ENCODE measurements at places on chromosomes 2 and 18. TPM values are rescaled to one million over a fixed set of nuclear protein-coding genes. Genes with fewer than 3 reads are reported as not detected.

The ANKRD29 gene
- total RNA-seq: 0.22 TPM

The NEU4 gene
- not detected for total RNA-seq

The GPR75 gene
- total RNA-seq: 4.9 TPM

The EDAR gene
- not detected for total RNA-seq

The PJVK gene
- 1.5 TPM for total RNA-seq

The LIMS4 gene
- 18.6 TPM for total RNA-seq

The SMARCAL1 gene
- 21.2 TPM for total RNA-seq

The VSNL1 gene
- 0.22 TPM for total RNA-seq

The PLGLB2 gene
- total RNA-seq: 0.66 TPM

The UGT1A5 gene
- not detected for total RNA-seq

The KCMF1 gene
- total RNA-seq: 75.9 TPM

The SNTG2 gene
- total RNA-seq: not detected

The COL3A1 gene
- total RNA-seq: 7,536 TPM

The TNFRSF11A gene
- total RNA-seq: 0.43 TPM

The SPATA3 gene
- total RNA-seq: not detected

The TUBA3D gene
- total RNA-seq: not detected

The DSG1 gene
- total RNA-seq: not detected

The INHBB gene
- not detected for total RNA-seq

The SCG2 gene
- 5.3 TPM for total RNA-seq

The ITGA4 gene
- total RNA-seq: 117 TPM

The FAM110C gene
- total RNA-seq: not detected

The ARHGEF33 gene
- 0.22 TPM for total RNA-seq

The TMEM37 gene
- 0.29 TPM for total RNA-seq

The HOXD12 gene
- total RNA-seq: 0.22 TPM

The SFTPB gene
- total RNA-seq: not detected
